A673 (cell line): ENCODE measurements at places on chromosomes 5 and 9.

DNA sequence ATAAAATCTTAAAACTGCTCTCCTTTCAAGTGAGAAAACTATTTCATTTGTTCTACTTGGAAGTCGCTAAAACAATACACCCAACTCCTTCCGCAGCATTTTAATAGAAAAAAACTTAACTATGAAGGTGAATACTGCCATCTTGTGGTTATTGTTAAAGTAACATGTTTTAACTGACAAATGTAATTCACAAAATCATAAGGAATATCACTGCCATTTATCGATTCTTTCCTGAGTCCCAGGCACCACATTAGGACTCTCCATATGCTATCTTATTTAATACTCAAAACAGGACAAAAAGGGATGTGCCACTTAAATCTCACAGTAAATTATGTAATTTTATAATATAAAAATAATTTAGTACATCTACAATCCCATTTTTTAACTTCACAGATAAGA lies 130.5 kb upstream of the ITGA1 start:
- no peaks in the 10 kb centered on the region for H3K27me3 ChIP-seq
- H3K27ac ChIP-seq = peak overlapping the region; percentile 37
- peak; percentile 77 for DNase-seq
- H3K4me1 ChIP-seq = peaks cover 13% of the 10 kb centered on the region
- peak overlapping the region; percentile 8 for H3K4me3 ChIP-seq

DNA sequence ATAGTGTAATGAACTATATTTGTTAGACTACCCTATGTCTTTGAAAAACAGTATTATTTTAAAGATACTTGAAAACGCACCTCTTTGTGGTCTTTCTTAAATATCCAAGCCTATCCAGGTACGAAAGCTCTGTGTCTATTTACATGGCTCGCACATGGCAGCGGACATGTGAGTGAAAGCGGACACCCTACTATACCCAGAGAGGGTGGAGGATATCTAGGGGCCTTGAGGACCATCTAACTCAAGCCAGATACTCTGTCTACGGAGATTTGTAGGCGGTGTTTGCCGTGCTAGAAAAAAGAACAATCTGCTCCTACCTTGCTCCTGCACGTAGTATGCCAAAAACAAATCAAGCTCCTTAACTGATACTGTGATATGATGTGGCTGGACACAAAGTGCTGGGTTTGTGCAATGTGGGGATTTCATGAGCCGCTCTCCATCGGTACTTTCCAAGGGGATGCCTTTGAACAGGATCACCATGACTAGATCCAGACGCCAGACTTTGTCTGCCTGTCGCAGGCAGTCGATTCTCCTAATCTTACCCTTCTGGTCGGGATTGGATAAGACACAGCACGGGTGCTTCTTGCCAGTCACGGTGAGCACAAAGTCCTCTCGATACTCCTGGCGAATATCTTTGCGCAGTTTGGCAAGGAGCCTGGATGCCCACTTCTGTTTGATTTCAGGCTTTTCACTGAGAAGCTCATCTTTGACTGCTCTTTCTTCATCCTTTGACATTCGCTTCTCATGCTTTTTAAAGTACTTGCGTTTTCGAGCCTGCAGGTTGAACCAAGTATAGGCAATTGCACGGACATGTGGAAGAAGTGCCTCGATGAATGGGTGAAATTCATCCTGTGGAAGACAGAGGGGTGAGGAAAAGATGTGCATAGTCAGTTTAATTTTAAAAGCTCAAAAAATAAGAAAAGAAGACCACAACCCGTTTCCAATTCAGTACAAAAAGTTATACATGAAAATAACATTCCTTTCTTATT lies 7.0 kb downstream of the NFIB start:
- peaks cover 3% of the 10 kb centered on the region for H3K4me1 ChIP-seq
- DNase-seq = no peak
- no peak overlapping the region for H3K4me3 ChIP-seq
- H3K27ac ChIP-seq = no peak overlapping the region
- H3K36me3 ChIP-seq = peaks cover 16% of the 10 kb centered on the region
- H3K27me3 ChIP-seq = no peaks in the 10 kb centered on the region

- no peak for DNase-seq
- no peak overlapping the region for H3K27ac ChIP-seq
- H3K36me3 ChIP-seq = no peaks in the 10 kb centered on the region
- no peaks in the 10 kb centered on the region for H3K4me1 ChIP-seq
- H3K27me3 ChIP-seq = no peaks in the 10 kb centered on the region
- H3K4me3 ChIP-seq = no peak overlapping the region
These were observed 65.9 kb upstream of the GNAQ start for GRCh38 chr9:78097541-78097940.

- H3K27ac ChIP-seq = peak overlapping the region; percentile 88
- H3K27me3 ChIP-seq = no peaks in the 10 kb centered on the region
- no peaks in the 10 kb centered on the region for H3K36me3 ChIP-seq
These were observed 10.9 kb downstream of the ABL1 start for GRCh38 chr9:130845901-130846481.

DNA sequence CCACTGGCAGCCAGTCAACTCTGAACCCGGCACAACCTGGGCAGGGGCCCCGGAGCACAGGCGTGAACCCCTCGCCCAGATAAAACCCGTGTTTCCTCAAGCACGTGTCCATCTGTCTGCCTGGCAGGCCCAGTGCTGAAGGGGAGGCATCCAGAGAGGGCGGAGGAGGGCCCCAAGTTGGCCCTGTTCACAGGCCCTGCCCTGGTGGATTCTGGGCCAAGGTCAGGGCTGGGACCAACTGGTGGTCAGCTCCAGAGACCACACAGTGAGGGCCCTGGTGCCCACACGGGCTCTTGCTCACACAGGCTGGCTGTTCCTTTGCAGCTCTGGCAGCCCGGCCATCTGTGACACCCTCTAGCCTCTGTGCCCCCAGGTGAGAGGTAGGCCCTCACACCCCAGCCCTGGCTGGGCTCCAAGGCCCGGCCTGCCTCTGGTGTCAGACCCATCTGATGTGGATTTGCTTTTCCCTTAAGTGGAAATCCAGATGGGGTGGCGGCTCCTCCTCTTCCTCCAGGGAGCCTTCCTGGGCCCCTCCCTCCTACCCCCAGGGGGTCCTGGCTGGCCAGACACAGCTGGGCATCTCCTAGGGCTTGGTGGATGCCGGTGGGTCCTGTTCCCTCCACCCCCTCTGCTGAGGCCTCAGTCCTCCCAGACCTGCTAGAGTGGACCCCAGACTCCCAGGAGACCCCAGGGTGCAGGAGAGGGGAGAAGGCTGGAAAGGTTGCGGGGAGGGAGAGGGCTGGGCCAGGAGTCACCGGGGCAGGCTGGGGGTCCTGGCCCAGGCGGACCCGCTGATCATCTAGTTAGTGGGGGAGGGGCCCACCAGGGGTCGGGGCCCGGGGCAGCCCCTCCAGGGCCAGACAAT lies 525 bp upstream of the STPG3 start:
- no peaks in the 10 kb centered on the region for H3K36me3 ChIP-seq
- no peak for DNase-seq
- peaks cover 6% of the 10 kb centered on the region for H3K4me1 ChIP-seq
- no peak overlapping the region for H3K27ac ChIP-seq
- no peaks in the 10 kb centered on the region for H3K27me3 ChIP-seq

- no peaks in the 10 kb centered on the region for H3K4me1 ChIP-seq
- peak overlapping the region; percentile 30 for H3K4me3 ChIP-seq
- H3K27me3 ChIP-seq = peaks cover 76% of the 10 kb centered on the region
- DNase-seq = peak; percentile 8
- no peaks in the 10 kb centered on the region for H3K36me3 ChIP-seq
These were observed 10.8 kb upstream of the IFNA2 start for GRCh38 chr9:21395778-21396717.

DNA sequence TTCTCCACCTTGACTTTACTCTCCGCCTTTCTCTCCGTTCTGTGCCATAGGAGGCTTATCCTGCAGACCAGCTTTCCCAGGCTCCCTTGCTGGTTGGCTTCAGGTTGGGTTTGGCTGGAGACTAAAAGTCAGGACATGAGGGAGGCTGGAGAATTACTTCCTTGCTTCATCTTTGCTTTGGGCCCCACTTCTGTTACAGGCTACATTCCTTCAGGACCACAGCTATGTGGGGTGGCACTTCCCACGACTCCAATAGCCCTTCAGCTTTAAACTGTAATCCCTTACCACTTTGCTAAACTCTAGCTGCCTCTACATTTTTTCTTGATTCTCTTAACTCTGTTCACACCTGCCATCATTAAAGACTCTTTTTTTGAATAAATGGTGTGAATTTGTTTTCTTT lies 186.7 kb upstream of the NR4A3 start:
- H3K4me3 ChIP-seq = no peak overlapping the region
- no peaks in the 10 kb centered on the region for H3K27me3 ChIP-seq
- no peaks in the 10 kb centered on the region for H3K4me1 ChIP-seq
- DNase-seq = no peak

GRCh38 chr9:1034271-1034670 lies 15.9 kb upstream of the DMRT2 start:
- peaks cover 52% of the 10 kb centered on the region for H3K27me3 ChIP-seq
- H3K4me1 ChIP-seq = no peaks in the 10 kb centered on the region
- no peak overlapping the region for H3K4me3 ChIP-seq

- DNase-seq = peak; percentile 9
- H3K36me3 ChIP-seq = peaks cover 4% of the 10 kb centered on the region
- H3K4me1 ChIP-seq = no peaks in the 10 kb centered on the region
These were observed 40.1 kb downstream of the DCAF10 start for GRCh38 chr9:37840560-37841194.

- H3K36me3 ChIP-seq = no peaks in the 10 kb centered on the region
- H3K27ac ChIP-seq = no peak overlapping the region
- DNase-seq = no peak
- no peak overlapping the region for H3K4me3 ChIP-seq
These were observed 801 bp upstream of the PRSS3 start for GRCh38 chr9:33794560-33794959.

- no peaks in the 10 kb centered on the region for H3K27me3 ChIP-seq
- no peak overlapping the region for H3K27ac ChIP-seq
- H3K4me1 ChIP-seq = no peaks in the 10 kb centered on the region
- no peak for DNase-seq
These were observed 28.7 kb downstream of the DHX29 start for GRCh38 chr5:55278778-55279177.

DNA sequence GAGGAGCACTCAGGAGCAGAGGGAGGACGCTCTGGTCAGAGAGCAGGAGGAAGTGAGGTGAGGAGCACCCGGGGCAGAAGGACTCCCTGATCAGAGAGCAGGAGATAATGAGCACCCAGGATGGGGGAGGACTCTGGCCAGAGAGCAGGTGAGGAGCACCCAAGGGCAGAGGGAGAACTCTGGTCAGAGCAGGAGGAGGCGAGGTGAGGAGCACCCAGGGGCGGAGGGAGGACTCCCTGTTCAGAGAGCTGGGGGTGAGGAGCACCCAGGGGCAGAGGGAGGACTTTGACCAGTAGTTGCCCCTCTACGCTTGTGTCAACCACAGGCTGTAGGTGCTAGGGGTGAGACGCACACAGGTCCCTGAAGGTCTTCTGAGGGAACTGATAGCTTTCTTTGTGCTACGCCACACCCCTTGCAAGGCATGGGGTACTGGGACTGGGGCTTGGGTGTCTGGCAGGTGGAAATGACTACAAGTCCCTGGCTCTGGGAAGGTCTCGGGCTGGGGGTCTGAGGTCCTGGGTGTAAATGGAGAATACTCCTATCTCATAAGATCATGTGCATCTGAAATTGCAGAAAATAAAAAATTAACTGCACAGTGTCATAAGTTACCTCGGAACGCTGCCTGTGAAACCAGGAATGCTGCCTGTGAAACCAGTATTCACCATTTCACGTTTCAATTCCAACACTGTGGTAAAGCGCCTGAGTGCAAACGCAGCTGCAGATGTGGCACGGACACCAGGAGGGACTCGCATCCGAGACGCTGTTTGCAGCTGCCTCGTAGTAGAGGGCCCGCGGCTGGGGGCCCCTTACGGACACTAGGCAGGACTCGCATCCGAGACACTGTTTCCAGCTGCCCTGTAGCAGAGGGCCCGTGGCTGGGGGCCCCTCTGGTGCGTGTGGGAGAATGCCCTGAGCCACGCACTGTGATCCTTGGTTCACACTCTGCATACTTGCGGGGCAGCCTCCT lies 27.0 kb upstream of the SLC6A3 start:
- no peak for DNase-seq
- no peaks in the 10 kb centered on the region for H3K27me3 ChIP-seq
- H3K4me1 ChIP-seq = no peaks in the 10 kb centered on the region
- peaks cover 7% of the 10 kb centered on the region for H3K36me3 ChIP-seq
- H3K4me3 ChIP-seq = no peak overlapping the region

DNA sequence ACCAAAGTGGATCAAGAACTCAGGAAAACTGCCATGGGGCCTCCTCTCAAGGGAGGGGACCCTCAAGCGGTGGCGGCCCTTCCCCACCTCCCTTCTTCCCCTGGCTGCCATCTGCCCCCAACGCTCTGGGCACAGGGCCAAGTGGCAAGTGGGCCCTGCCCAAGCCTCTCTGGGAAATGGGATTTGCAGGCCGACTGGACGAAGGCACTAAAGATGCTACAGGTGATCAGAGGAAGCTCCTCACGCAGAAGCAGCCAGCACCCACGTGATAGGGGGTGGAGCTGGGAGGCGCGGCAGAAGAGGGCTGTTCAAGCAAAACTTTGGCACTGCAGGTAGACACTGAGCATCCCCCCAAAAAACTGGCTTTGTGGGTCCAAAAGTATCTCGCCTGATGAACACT lies 52.7 kb upstream of the UBTD2 start:
- H3K36me3 ChIP-seq = no peaks in the 10 kb centered on the region
- no peaks in the 10 kb centered on the region for H3K27me3 ChIP-seq
- DNase-seq = no peak
- H3K27ac ChIP-seq = no peak overlapping the region
- no peaks in the 10 kb centered on the region for H3K4me1 ChIP-seq

GRCh38 chr5:83777856-83778255 lies 57.2 kb upstream of the HAPLN1 start:
- H3K4me1 ChIP-seq = no peaks in the 10 kb centered on the region
- H3K4me3 ChIP-seq = no peak overlapping the region
- H3K36me3 ChIP-seq = no peaks in the 10 kb centered on the region
- DNase-seq = no peak

DNA sequence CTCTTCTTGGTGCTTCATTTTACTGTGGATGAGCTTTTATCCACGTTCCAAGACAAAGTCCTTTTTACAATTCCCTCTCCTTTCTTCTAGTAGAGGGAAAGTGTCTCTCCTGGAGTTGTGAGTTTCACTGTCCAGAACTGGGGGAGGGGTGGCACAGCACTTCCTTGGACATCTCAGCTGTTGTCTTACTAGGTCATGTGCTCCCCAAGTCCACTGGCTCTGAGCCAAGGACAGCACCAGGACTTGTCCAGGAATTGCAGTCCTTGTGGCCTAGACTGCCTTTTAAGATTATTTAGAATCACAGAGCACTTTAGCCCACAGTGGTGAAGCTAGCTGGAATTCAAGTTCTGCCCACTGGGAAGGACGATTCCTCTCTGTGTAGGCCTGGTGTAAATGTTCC lies 700.2 kb upstream of the PTPRD start:
- no peak for DNase-seq
- H3K27ac ChIP-seq = no peak overlapping the region
- H3K36me3 ChIP-seq = no peaks in the 10 kb centered on the region
- H3K27me3 ChIP-seq = no peaks in the 10 kb centered on the region
